ENCODE measurements at places on chromosomes 6 and 20.
A peak's percentile ranks its signal among the peaks of the same experiment; 100 is the strongest.

DNA sequence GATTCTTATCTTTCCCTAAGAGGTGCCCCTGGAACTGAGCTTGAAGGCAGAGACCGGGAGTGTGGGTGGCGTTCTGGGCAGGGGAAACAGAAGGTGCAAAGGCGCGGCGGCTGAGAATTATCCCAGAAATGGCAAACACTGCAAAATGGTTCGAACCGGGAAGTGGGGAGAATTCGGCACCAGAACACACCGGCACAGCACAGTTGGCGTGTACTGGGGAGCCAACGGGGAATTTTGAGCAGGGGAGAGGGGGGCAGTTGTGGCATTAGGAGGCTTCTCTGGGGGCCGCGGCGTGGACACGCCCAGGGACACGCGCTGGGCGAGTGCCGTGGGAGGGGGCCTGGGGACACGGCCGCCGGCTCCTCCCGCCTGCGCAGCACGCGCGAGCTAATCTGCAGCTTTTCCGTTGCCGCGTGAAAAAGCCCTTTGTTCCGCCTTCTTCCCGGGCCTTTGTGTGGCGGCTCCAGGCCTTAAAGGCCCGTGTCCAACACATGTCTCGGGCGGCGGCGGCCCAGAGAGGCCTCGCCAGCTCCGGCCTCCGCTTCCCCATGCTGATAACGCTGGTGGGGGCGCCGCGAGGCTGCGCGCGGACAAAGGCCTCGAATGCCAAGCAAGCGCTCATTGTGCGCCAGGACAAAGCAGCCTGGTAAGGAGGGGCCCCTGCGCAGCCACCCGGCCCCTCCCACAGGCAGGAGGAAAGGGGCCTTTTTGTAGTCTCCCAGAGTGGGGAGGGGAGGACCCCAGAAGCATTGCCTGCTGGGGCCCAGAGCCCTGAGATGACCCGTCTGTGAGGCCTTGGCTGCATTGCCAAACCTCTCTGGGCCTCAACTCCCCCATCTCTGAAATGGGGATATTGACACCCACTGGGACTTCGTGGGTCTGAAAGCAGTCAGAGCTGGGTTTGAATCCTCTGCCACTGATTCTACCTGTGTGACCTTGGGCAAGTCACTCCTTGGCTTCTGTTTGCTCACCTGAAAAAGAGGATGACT, 82.8 kb downstream of the CD40 start:
- no peak for DNase-seq

GRCh38 chr6:15526212-15526701, 136.6 kb downstream of the DTNBP1 start:
- DNase-seq, result no peak

DNA sequence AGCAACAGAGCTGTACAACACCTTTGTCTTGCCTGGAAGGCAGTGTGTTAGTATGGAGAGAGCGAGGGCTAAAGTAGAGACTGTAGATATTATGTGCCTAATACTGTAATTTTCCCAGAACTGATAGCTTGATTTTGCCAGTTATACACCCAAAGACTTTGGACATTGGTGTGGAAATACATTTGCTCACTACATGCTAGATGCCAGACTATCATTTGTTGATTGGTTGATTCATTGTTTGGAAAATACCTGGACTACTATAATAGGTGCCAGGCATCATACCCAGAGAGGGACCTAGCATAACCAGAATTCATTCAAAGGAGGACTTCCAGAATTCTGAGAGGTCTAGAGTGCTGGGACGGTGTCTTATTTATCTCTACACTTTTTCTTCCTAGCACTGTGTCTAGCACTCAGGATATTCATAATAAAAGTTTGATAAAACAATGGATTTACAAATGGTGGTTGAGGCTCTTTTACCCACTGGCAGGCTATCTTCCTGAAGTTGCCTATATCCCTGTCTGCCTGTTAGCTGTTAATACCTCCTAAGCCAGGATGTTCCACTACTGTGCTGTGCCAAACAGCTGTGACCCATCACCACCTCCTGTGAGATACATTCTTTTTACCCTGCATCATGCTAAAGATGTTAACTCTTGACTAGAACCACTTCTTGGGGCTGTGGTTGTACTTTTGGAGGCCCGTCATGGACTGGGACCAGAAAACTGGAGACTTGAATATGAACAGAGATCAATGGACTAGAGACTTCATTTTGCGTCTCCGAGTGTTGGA, 72.2 kb upstream of the FUCA2 start:
- no peak for DNase-seq

- no peak for DNase-seq
Measured at GRCh38 chr6:155088856-155089255, 93.7 kb downstream of the TIAM2 start.

DNA sequence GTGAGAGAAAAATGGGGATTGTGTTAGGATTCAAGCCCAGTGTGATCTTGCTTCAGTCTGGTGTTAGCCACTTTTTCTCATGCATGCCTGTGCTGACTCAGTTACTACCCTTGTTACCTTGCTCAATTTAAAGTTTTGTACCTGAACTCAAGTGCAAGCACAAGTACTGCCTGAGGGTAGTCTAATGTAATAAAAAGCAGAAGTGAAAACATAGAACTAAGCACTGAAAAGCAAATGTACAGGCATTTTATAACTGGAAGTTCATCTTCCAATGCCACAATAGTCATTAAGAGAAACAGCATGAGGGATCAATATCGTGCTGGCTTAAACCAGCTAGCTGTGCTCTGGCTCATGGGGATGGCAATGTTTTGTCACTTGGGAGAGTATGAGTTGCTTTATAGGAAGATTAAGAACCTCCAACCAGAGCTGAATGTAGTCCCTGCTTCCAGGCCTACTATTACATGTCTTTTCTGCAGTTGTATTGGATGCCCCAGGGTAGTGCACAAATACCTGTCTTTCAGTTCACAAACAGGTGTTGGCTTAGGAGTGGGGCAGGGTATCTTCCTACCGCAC, 48.7 kb downstream of the SLC35F1 start:
- DNase-seq, result no peak

GRCh38 chr6:10877012-10877411, 4.8 kb downstream of the GCM2 start:
- DNase-seq, result no peak

DNA sequence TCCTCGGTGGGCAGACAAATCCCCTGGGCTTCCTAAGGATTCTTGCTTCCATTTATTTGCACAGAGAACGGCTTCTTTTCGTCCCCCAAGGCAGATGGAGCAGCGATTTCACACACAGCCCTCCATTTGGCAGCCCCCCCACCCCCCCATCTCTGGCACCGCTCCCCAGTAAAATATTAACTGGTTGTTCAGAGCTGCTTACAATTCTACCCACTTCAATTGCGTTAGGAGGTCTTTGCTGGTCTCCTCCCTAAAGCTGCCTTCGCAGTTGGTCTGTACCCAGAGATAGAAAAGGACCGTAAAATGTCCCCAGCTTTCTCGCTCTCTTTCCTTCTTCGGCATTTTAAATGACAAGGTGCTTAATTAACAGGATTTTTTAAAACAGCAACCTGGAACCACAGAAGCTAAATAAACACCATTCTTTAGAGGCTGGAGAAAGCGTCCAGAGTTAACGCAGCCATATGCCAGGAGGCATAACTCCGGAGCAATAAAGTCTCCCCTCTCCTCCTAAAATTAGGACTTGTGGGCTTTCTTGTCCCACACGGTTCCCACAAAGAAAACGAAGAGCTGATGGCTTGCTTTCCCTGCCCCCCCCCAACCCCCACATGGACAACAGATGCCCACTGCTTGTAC, 1.7 kb upstream of the ZMYND8 start:
- no peak for DNase-seq

- DNase-seq, result peak; percentile 67
Measured at GRCh38 chr6:30885999-30886896, 1.9 kb downstream of the DDR1 start.

DNA sequence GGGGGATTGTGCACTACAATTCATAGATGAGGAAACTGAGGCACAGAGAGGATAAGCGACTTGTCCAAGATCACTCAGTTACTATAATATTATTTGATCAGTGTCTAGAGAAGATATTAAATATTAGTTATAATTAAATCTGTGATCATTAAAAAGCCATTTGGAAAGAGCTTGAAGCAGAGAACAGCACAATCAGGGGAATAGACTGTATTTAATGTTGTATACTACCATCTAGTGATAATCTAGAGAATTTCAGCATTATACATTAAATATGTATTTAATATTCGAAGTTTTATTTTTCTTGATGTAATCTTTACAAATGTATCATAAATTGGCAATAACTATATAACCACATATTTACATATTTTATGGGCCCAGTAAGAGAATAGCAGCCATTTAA, 20.1 kb upstream of the MTCL3 start:
- DNase-seq, result peak; percentile 18
